ENCODE measurements at places on chromosomes 7 and 10.

DNA sequence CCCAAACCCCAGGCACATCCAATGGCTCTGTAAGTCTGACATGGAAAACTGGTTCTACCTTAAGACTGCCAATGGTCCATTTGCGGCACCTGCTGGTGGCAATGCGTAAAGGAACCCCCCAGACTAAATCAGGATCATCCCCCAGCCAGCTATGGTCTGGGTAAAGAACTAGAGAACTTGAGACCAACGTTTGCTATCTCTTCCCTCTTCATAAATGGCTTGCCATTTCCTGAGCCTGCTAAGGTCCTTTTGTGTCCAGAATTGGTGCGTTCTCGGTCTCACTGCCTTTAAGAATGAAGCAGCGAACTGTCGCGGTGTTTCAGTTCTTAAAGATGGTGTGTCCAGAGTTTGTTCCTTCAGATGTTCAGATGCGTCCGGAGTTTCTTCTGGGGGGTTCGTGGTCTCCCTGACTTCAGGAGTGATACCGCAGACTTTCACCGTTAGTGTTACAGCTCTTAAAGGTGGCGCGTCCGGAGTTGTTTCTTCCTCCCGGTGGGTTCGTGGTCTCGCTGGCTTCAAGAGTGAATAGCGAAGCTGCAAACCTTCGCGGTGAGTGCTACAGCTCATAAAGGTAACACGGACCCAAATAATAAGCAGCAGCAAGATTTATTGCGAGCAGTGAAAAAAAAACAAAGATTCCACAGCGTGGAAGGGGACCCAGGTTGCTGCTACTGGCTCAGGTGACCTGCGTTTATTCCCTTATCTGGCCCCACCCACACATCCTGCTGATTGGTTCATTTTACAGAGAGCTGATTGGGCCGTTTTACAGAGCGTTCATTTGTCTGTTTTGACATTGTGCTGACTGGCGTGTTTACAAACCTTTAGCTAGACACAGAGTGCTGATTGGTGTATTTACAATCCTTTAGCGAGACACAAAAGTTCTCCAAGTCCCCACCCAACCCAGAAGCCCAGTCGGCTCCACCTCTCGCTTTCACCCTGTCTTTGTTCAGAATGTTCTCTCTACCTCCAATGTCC lies 95.4 kb downstream of the ELMO1 start:
- DNase-seq, result no peak

DNA sequence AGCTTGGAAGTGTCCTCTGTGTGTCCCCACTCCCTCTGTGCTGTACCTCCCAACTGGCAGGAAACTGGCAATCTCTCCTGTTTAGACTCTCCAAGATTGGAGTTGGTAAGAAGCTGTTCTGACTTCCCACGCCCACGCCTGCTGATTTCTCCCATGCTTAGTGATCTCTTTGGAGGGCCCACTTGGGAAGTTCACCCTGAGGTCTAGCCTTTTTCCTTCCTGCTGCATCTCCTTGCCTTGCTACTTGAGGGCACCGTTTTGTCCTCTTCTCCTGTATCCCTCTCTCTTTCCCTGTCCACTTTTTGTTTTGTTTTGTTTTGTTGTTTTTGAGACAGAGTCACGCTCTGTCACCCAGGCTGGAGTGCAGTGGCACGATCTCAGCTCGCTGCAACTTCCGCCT lies 35.4 kb downstream of the ZAN start:
- no peak for DNase-seq

GRCh38 chr10:70442332-70442988 lies 979 bp upstream of the NODAL start:
- DNase-seq, result no peak

GRCh38 chr7:13034693-13035092 lies 347.3 kb downstream of the ARL4A start:
- DNase-seq, result no peak

GRCh38 chr7:1572111-1572822 lies 2.4 kb upstream of the PSMG3 start:
- no peak for DNase-seq

- no peak for DNase-seq
Observed at GRCh38 chr10:34396663-34397062, 418.4 kb downstream of the PARD3 start.

DNA sequence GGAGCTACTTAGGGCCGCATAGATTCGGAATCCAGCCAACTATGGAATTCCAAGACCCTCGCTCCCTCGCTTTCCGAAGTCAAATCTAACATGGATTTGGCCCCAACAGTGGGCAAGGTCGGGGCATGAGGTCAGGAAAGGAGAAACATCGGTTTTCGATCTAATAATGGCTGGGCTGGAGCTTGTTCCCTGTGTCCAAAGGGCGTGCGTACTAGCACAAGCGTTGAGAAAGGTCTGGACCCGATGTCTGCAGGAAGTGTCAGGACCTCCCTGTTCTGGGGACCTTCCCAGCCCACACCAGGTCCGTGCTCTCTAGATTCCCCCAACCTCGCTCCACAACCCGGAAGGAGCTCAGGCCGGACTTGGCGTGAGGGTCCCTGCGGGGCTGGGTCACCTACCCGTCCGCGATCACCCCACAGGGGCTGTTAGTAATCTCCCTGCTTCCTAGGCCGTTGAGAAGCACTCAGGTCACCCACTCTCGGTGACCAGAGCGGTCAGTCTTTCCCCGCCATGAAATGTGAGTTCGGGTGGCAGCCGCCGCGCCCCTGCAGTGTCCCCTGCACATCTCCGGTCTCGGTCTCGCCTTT lies 4.8 kb downstream of the FEZF1 start:
- DNase-seq, result no peak

GRCh38 chr10:119469846-119470245 lies 72.7 kb downstream of the RGS10 start:
- DNase-seq, result no peak

GRCh38 chr7:84113906-84114850 lies 80.4 kb downstream of the SEMA3A start:
- DNase-seq, result no peak

DNA sequence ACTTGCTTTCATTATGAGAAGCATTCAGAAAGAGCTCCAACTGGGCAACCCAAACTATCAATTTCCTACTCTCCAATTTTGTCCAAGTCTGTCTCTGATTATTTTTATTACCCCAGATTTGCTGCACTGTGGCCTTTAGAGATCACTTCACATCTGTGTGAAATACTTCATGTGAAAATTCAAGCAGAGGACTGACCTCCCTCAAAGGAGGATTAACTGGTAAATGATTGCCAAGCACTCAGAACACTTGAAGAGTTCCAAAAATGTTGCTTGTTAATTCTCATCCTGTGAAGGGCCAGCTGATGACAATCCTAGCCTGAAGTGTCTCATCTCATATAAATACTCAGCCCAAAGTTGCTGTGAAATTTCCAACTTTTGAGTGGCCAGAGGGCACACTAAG lies 182.8 kb upstream of the DGKB start:
- no peak for DNase-seq

- no peak for DNase-seq
Observed at GRCh38 chr7:33841031-33841430, 64.3 kb upstream of the BMPER start.

GRCh38 chr10:121928528-121928884 lies 675 bp upstream of the ATE1 start:
- DNase-seq, result no peak

DNA sequence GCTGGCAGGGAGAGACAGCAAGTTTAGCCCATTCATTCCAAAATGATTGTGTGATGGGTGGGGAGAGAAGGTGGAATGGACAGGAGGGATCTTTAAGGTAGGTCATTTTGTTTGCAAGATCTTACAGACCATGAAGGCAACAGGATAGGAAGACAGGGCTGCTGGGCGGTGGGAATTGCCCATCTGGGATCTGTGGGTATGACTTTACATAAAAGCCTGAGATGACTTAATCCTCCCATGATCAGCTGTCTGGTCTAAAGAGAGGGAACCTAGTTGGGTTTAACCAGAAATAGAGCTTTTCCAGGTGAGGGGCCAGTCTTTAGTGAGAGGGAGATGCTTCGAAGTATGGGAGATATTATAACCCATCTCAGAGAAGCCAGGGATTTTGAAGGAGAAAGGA lies 153.7 kb downstream of the KLF6 start:
- no peak for DNase-seq

DNA sequence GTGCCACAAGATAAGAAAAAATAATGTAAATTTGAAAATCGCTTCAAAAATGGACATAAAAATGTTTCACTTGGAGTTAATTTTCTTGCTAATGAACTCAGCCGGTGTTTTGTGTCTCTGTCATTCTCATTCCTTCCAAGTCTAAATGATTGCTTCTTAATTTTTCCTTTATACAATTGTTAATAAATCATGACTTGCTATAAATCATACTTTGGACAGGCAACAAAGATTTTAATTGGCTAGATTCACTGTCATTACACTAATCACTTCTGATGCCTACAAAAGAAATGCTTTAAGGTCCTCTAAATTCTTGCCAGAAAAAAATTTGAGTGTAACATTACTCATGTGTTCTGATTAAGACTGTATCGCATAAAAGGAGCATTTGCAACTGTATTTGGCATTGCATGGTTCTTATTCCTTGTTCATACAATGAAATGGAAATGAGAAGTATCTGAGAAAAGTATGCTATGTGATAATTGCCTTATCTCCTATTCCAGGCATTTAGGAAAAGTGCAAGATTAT lies 239.5 kb upstream of the DKK1 start:
- no peak for DNase-seq

- no peak for DNase-seq
Observed at GRCh38 chr10:80281292-80281691, 8.2 kb downstream of the MAT1A start.

DNA sequence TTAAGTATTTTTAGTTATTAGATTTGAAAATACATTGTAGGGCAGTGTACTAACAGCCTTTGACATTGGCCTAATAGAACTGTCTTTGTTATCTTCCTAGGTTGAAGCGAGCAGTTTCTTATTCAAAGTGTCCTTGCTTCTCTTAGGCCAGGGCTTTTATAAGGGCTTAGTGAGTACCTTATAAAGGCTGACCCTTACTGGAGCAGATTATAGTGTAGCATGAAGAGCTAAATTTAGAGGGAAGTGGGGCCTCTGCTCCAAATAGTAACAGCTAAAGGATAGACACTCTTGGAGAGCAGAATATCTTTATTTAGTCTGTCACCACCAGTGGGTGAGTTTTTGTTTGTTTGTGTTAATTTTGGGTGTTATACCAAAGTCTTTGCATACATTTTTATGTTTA lies 15.9 kb downstream of the BZW2 start:
- DNase-seq, result no peak

- no peak for DNase-seq
Observed at GRCh38 chr10:129926066-129927055, 37.7 kb downstream of the EBF3 start.

- no peak for DNase-seq
Observed at GRCh38 chr10:43205681-43206390, 61.0 kb downstream of the RASGEF1A start.

GRCh38 chr7:44196450-44196872 lies 4.3 kb upstream of the YKT6 start:
- DNase-seq, result no peak

GRCh38 chr7:101835136-101835535 lies 17.7 kb downstream of the CUX1 start:
- DNase-seq, result no peak

- DNase-seq, result peak; percentile 39
Observed at GRCh38 chr7:151736403-151736909, 140.5 kb downstream of the PRKAG2 start.

GRCh38 chr10:48905311-48905710 lies 34.3 kb downstream of the LRRC18 start:
- DNase-seq, result no peak

DNA sequence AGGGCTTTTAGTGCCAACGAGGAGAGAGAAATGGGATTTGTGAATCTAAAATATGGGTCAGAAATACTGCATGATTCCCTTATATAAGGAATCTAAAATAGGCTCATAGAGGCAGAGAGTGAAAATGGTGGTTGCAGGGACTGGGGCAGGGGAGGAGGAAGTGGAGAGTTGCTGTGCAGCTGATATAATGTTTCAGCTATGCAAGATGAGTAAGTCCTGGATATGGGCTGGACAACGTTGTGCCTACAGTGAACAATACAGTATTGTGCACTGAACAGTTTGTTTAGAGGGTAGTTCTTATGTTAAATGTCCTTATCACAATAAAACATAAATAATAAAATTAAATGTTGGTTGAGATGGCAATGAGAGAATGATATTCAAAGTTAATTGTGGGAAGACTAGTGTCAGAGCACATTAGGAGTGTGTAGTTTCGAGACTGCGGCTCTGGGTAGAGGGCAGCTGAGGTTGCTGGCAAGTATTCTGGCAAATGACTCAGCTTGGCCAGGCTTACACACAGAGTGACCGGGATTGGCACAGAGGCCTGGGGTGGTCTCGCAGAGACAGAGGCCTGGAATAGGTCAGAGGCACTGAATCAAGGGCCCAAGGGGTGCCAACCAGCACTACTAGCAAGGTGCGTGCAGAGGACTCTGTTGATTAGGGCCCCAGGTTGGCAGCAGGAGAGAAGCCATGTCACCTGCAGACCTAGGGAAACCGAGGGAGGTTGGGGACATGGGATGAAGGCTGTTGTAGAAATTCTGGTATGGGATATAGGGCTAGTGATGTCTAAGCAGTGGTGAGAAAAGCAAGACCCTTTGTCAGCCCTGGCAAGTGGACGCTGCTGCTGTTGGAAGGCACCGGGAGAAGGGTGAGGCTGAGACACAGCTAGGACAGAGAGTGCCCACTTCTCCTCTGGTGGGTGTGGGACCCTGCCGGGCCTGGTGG lies 2.8 kb upstream of the DEPP1 start:
- no peak for DNase-seq

- no peak for DNase-seq
Observed at GRCh38 chr7:106124186-106124585, 12.1 kb upstream of the SYPL1 start.

DNA sequence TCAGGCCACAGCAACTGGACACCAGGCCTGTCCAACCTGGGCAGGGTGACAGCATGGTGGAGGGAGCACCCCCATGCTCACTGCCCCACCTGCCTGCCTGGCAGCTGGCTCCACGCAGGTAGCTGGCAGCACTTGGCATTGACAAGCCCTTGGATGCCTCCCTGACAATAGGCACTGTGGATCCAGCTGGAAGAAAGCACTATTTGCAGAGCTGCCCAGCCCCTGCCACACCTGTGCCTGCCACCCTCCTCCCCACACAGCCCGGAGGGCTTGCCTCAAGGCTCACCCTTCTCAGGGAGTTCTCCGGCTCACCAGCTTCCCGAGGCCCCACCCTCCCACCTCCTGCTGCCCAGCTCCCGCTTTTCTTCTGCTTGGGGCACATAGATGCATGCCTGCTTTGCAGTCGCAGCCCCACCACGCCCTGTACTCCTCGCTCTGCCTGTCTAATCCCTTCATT lies 160.1 kb downstream of the NEURL1 start:
- DNase-seq, result peak; percentile 28

DNA sequence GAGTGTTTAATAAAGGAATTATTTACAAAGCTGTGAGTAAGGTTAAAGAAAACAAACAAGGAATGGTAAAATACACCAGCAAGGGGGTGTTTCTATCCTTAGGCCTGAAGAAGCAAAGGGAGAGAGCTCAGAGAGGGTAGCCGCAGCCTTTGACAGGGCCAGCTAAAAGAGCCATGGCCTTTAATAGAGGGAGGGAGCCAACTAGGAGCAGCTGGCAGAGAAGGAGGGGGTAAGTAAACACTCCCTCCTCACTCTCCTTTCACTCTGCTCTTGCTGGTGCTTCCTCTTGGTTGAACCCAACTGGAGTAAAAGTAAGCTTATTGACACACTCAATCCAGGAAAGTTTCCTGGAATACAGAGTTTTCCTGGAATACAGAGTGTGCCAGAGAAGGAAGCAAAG lies 87.5 kb downstream of the CH25H start:
- DNase-seq, result no peak

- no peak for DNase-seq
Observed at GRCh38 chr7:128876127-128876526, 13.5 kb downstream of the ATP6V1F start.

All from SHP77 treated with DMSO at 0.1 percent for 48 hours (cell line).